ENCODE measurements at places on chromosomes 4 and X.
A peak's percentile ranks its signal among the peaks of the same experiment; 100 is the strongest.

- DNase-seq: peak; percentile 12
Observed at GRCh38 chr4:110085131-110085530, 113.3 kb downstream of the ELOVL6 start.

DNA sequence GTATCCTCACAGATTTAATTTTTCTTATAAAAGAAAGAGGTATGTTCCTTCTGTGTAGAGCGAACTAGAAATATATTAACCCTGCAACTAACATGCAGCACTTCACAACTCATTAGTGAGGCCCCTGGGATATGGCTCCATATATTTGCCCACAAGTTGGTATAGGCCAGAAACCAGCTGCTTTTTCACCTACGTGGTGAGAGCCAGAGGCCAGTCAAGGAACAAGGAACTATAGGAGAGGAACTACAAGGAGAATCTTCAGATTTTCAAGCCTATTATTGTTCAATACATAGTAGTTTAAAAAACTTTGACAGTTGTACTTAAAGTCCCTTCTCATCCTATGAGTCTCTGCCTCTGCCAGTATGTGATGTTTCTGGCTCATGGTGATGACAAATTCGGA, 205.9 kb downstream of the CBR4 start:
- no peak for DNase-seq

GRCh38 chrX:52262195-52262546, 77.5 kb downstream of the MAGED4 start:
- DNase-seq: no peak

DNA sequence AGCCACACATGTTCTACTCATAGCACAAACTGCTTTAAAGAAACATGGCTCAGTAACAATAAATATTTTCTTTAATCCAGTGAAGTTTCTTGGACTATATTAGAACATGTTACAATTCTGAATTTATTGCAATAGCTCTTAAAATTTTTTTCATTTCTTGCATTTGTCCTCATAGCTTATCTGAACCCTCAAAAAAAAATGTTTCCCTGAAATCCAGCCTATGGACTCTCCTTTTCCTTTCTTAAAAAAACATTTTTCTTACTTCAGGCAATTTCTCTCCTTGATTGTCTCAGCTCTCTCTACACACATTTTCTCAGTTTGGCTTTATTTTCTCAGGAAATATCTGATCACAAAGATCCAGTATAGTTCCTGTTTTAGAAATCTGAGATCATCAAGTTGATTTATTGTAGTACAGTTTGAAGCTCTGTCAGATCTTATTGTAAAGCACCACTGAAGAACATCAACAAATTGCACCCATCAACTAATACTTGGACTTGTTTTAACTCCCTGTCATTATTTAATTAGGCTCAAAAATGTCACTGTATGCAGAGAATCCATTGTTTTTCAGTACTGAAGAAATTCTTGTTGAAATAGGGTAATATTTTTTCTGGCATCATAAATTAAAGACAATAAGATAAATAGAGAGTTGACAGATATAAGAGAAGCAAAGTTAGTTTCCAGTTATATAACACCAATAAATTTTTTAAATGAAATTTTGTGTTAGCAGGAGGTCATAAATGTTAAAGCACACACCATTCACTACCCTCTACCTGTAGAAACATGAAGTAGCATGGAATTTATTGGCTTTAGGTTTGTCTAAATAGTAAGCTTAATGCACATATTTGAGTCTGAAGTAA, 317.7 kb downstream of the ARHGAP24 start:
- no peak for DNase-seq

DNA sequence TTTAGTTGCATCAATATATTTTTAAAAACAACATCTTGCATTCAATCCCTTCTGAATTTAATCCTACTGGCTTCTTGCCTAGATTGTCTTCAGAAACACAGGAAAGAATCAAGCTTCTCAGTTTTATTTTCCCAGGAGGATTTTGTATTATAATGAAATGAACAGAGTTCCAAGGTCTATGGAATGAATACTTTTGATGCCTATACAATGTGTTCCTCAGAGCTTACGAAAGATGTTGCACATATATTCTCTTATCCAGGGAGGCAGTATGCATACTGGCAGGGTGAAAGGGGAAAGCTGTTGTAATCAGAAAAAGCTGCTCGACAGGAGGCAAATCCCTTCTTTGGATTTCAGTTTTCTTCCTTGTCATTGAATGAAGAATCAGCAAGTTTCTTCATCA, 8.8 kb downstream of the TMPRSS11D start:
- DNase-seq: no peak

GRCh38 chr4:150327262-150327780, 249.1 kb downstream of the DCLK2 start:
- no peak for DNase-seq

DNA sequence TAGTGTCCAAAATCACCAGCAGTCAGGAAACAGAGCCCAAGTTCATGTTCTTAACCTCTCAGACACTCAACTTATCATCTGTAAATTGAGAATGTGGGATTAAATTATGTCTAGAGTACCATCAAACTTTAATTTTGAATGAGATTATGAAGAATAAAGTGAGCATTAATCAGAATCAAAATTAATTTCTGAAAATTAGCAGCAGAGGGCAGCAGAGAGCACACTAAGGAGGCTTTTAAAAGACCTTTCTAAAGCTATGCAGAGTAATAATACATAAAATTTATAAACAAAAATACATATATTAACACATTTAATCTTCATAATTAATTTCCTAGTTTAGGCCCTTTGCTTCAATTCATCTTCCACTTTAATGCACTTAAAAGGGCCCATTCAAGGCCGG, 7.1 kb downstream of the TASL start:
- no peak for DNase-seq

GRCh38 chr4:43763029-43763610, 685.5 kb downstream of the KCTD8 start:
- no peak for DNase-seq

- no peak for DNase-seq
Observed at GRCh38 chr4:145709336-145709735, 29.4 kb downstream of the C4orf51 start.

GRCh38 chrX:23334848-23335599, at the start of gene PTCHD1:
PTCHD1 (plus strand) TSS chrX:23334849; CDS start chrX:23334876, 27 bp downstream.
- no peak for DNase-seq

DNA sequence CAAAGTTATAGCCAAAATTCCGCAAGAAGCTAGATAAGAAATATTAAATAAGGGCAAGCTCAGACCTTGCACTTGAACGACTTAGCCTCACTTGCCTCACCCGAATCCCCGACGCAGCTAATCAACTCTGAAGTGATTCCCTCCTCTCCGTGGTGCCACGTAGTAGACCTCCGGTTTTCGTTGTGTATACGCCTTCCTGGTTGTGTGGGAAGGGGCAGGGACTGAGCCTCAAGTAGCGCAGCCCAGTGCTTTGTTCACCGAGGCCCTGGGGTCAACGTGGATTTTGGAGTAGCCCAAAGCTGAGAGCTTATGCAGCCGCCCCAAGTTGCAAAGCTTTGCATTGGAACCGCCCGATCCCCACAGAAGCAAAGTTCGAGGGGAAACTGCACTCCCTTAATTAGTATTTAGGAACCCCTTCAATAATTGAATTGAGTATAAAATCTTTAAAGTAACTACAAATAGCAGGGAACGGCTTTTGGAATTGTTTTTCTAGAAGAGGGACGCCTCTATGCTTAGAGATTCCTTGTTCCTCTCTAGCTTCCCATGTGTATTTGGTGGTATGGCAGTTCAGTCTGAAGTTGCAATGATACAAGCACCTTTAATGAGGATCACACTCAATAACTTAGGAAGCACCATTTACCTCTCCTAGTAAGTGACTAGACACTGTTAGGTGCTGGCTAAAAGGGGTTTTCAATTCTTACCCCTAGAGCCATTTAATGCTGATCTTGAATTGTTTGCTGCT, 55.7 kb downstream of the LINC00632 start:
- DNase-seq: no peak

Measured in stimulated activated CD8-positive, alpha-beta memory T cell treated with anti-CD3 and anti-CD28 coated beads, Interleukin-2, amount 100 ng/mL, for 1 hour (primary cell).